ENCODE measurements at places on chromosomes 6 and 20. TPM values are rescaled to one million over a fixed set of nuclear protein-coding genes. Genes with fewer than 3 reads are reported as not detected.

Gene C20orf202
- 0.14 TPM for total RNA-seq

Gene TPBG
- 2.8 TPM for total RNA-seq

Gene RWDD2A
- 2.4 TPM for total RNA-seq

Gene ABHD12
- 23.3 TPM for total RNA-seq

Gene C20orf141
- not detected for total RNA-seq

Gene GTSF1L
- not detected for total RNA-seq

Gene TMEM170B
- total RNA-seq = 4.8 TPM

Gene CSE1L
- 41.4 TPM for total RNA-seq

Gene TFAP2C
- total RNA-seq = 0.22 TPM

Gene VSX1
- total RNA-seq = 0.14 TPM

Gene CYB5R4
- 15.9 TPM for total RNA-seq

Gene INSM1
- total RNA-seq = not detected

Gene ESR1
- total RNA-seq = 1.4 TPM

Gene MMP24
- 0.35 TPM for total RNA-seq

Gene ZNF165
- total RNA-seq = 0.35 TPM

Gene METTL24
- 1.1 TPM for total RNA-seq

Gene CCN6
- total RNA-seq = not detected

Gene TEAD3
- 32.2 TPM for total RNA-seq

Gene HLA-DPB1
- 38.4 TPM for total RNA-seq

Gene SLC17A5
- 5.9 TPM for total RNA-seq

Gene IMPG1
- not detected for total RNA-seq

Gene MYO6
- 4.7 TPM for total RNA-seq

Gene EPHA7
- total RNA-seq = 1.3 TPM

Gene OR12D3
- total RNA-seq = not detected

Gene OR2B6
- total RNA-seq = not detected

Gene TINAG
- not detected for total RNA-seq

Gene SYTL3
- 10.8 TPM for total RNA-seq

Gene VIP
- 0.41 TPM for total RNA-seq

Gene KCNQ5
- total RNA-seq = not detected

Gene DNAH8
- not detected for total RNA-seq

Gene TP53TG5
- total RNA-seq = 0.73 TPM

Gene MUC21
- not detected for total RNA-seq

Gene SPATS1
- total RNA-seq = not detected

Gene PHACTR1
- 116 TPM for total RNA-seq

Gene RPN2
- total RNA-seq = 100 TPM

Gene RFX6
- not detected for total RNA-seq

Data from Right ventricle myocardium inferior (tissue), 1 donor.